Suppressor macrophage treated with lipopolysaccharide for 1 hour (primary cell): ENCODE measurements at places on chromosomes 5 and 9.

- no peak for DNase-seq
Observed at GRCh38 chr5:139377226-139377625, 5.9 kb downstream of the SLC23A1 start.

DNA sequence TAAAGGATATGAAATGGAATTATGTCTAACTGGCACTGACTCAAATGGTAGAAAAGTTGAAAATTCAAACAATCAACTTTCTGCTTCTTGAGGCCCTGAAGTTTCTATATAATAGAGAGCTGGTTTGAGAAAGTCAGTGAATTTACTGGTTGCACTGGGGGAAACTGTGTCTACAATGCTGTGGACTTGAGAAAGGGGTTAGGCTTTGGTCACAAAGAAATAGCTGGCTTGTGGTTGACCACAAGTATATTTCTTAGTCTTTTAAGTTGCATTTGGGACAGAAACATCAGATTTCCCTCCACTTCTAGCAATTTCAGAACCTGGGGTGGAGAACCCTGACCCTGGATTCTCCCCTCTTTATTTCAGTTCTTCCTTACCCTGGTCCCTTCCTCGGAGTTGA, 192.6 kb upstream of the ACTBL2 start:
- no peak for DNase-seq

DNA sequence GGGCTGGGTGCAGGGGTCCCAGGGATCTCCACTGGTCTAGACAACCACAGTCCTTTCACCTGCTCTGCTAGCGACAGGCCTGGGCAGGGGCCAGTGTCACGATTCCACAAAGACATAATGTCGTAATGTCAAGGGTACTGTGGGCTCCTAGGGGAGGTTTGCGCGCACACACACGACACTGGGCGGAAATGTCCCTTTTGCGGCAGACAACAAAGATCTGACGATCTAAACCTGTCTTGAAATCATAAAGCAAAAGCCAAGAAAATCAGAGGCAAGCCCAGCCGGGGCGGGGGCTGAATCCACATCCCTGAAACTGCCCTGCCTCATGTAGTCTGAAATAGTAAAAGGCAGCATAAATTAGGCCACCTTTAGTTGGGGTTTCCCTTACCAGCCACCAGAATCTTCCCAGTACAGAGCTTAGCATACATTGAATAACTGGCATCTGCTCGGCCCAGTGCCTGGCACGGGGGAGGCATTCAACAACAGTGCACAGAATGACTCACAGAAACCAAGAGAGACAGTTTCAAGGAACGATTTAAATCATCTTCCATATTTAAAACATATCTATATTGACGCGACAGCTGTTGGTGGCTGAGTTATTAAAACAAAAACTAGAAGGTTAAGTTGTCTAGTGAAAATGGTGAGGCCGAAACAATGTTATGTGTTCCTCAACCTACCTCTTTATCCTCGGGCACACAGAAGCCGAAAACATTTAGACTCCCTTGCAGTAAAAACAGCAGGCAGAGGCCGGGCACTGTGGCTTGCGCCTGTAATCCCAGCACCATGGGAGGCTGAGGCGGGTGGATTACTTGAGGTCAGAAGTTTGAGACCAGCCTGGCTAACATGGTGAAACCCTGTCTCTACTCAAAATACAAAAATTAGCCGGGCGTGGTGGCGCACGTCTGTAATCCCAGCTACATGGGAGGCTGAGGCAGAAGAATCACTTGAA, 151.0 kb downstream of the MYO10 start:
- no peak for DNase-seq

- no peak for DNase-seq
Observed at GRCh38 chr9:36870960-36871359, 163.1 kb downstream of the PAX5 start.

DNA sequence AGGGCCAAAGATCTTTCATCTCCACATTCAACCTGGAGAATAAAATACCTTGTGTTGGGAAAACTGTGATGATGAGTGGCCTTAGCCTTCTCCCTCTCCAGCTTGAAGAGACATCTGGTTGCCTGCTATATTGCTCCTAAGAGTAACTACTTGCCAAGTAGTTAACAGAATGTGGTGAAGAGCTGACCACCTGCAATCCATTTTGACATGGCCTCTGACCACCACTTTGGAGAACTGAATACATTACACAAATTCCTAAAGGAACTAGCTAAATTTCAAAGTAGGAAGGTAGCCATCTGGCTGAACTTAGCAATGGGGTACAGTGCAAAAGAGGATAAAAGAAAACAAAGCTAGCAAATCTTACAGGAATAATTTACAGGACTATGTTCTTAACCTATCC, 7.2 kb downstream of the TBCA start:
- DNase-seq = no peak

DNA sequence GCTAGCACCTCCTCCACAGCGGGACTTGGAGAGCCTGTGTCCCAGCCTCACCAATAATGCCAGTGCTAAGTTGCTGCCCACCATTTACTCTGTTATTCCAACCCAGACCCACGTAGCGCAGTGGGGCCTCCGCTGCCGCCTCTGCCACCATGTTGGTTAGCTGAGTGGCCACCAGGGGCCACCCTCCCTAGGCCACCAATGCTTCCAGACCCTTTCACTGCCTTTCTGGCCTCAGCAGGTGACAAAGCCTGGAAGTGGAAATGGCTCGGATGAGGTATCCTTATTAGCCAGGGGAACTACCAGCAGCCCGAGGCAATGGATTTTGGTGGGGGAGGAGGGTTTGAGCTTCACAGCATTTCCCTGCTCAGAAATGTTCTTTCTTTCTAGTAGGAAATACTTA, 110.1 kb downstream of the OSTF1 start:
- no peak for DNase-seq

DNA sequence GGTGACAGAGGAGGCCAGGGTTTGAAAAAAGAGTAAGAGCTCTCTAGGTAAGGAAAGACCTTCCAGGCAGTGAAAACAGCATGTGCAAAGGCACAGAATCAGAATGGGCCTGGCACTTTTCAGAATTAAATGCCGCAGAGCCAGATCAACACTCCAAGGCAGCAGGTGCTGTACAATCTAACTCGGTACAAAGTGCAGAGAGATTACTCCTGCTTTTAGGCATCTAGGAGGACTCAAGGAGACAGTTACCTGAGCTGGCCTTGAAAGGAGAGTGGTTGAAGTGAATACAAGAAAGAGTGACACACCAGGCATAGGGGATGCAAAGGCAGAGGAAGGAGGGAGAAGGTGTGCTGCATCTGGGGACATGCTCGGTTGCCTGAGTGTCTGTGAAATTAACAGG, 21.5 kb downstream of the HRH2 start:
- DNase-seq = no peak

DNA sequence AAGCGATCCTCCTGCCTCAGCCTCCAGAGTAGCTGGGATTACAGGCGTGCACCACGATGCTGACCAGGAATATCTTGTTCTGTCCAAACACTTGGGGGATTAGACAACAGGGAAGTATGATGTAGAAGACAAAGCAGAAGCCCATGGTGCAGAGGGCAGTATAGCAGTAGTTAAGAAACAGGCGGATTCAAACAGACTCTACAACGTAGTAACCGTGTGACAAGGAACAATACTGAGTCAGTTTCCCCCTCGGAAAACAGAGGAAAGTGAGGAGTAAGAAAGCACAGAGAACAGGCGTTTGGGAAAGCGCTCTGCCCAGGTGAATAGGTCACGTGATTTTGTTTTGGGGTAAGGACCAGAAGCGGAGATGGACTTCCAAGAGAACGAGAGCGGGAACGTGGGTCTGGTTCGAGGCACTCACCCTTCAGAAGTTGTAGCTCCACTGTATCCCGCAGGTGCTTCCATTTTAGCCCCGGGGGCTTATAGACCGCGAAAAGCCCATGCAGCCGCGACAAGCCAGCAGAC, 306 bp downstream of the TRUB2 start:
- DNase-seq = no peak

- no peak for DNase-seq
Observed at GRCh38 chr9:25453875-25454274, 224.4 kb downstream of the TUSC1 start.

GRCh38 chr9:127121628-127122175, 733 bp downstream of the ANGPTL2 start:
- no peak for DNase-seq

DNA sequence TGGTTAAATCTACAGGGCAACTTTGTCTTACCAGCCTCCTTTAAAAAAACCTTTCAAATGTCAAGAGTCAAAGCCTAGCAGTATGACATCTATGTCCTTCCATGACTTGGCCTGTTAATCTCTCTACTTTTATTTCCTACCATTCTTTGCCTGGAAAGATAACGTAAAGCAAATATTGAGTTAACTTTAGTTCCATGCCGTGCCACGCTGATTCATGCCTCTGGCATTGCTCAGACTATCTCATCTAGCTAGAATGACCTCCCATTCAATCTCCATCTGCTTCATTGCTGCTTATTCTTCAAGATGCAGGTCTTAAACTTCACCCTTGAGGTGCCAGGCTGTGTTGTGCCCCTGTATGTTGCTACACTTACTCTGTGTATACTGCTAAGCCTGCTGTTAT, 729.8 kb downstream of the EFNA5 start:
- no peak for DNase-seq

DNA sequence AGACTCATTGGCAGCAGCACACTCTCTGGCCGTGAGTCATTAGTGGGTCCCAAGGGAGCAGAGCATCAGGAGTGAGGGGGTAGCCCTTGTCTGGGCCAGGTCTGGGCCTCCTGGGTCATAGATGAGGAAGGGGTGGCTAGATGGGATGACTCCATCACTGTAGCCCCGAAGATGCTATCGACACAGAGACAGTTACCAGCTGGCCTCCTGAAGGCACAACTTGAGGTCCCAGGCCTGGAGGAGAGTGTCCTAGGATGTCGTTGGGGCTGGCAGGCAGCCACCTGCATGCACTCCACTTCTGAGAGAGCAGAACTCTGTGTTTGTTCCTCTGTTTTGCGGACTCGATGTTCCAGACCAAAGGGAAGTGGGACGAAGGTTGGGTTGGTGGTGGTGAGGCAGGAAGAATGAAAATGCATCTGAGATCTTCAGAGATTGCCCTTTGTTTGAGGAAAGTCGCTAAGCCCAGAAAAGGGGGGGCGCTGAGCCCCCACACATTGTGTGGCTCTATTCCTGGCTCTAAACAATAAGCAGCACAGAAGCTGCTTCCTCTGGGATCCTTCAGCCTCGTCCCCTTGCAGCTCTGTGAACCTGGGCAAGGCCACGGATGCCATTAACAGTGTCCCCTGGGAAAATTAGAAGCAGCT, 4.7 kb downstream of the BTNL9 start:
- DNase-seq = no peak

- no peak for DNase-seq
Observed at GRCh38 chr5:39080168-39080567, 6.0 kb upstream of the RICTOR start.

- no peak for DNase-seq
Observed at GRCh38 chr5:171969288-171969880, 37.1 kb downstream of the FBXW11 start.

- peak; percentile 19 for DNase-seq
Observed at GRCh38 chr5:179345433-179346321, at the start of gene ADAMTS2. Gene ADAMTS2, minus strand, starts transcription at chr5:179345461. Its CDS starts 133 bp downstream, at chr5:179345328.

- no peak for DNase-seq
Observed at GRCh38 chr5:8650186-8650585, 781.2 kb downstream of the MTRR start.

DNA sequence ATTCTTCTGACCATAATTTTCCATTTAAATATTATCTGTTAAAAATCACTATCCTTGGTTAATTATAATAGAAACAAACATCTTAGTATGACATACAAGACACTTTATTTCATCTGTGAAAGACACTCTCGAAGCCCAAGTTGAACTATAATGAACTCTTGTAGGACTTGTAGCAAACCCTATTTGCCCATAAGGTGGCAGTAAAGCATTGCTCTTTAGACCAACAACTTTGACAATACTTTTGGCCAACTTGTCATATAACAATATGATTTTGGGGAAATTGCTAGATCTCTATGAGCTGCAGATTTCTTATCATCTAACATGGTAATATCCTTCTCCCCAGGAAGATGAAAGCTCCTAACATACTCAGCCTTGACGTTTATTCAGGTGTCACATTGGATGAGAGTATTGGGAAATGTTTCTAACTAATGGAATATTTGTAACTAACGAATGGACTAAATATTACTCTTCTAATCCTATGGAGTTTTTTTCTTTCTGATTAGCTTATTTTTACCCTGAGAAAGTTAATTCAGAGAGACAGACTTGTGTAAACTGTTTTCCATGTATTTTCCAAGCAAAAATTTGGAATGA, 11.0 kb downstream of the SPINK14 start:
- peak; percentile 91 for DNase-seq

DNA sequence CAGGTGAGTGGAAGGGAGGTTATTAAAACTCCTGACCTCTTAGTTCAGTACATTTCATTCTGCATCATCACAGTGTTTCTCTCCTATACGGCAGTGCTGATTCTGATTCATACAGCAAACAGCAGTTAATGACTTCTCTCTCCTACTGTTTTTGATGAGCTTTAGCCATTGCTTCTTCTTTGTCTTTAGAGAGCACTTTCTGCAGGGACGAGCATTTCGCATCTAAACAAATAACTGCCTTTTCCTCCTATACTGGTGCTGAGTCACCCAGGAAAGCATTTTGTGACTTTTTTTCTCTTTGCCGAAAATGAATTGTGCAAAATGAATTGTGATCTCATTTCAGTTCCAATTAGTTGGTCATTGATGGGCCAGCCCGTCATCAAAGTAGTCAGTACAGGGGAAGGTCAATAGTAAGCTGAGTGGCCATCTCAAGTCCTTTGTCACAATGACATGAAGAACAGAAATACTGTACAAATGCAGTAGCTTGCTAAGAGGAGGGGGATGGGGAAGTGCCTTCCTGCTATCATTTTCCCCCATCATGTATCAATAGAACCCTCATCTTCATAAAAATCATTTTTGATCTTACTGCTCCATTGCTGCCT, 98.5 kb downstream of the INSYN2B start:
- no peak for DNase-seq

DNA sequence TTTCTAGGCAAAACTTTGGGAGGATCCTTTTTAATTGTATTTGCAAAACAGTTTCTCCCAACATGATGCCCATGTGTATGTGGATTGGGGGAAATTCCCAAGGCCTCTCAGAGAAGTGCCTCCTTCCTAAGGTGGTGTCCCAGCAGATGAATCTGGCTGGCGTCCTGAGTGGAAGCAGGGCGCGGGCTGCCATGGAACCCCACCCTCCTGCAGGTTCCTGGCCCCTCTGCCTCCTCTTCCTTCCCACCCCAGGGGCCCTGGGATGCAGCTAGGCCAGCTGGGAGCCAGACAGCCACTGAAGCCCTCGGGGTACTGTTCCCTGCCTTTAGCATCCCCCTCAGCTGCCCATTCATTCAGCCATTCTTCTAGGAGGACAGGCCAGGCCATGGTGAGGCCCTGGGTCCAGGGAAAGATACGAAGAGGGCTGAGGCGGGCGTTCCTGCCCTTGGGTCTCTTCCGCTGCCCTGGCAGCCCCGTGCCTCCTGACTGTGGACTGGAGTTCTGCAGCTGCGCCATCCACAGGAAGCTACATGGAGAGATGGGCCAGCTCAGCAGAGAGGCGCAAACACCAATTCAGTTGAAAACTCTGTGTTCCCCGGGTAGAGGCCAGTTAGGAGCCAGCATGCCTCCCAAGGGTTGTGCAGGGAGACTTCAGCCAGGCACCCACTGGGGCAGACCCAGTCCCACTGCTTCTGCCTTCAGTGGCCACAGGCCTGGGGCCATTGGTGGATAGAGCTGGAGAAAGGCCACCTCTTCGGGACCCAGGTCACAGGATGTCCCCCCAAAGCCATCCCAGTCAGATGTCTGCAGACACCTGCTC, 36.5 kb downstream of the ADAMTS2 start:
- DNase-seq = no peak

GRCh38 chr9:75360252-75360651, 271.9 kb downstream of the OSTF1 start:
- no peak for DNase-seq
